Stimulated activated naive CD4-positive, alpha-beta T cell treated with Interleukin-2 at 50 U/mL for 16 hours (primary cell): ENCODE measurements at places on chromosomes 16 and 17.

DNA sequence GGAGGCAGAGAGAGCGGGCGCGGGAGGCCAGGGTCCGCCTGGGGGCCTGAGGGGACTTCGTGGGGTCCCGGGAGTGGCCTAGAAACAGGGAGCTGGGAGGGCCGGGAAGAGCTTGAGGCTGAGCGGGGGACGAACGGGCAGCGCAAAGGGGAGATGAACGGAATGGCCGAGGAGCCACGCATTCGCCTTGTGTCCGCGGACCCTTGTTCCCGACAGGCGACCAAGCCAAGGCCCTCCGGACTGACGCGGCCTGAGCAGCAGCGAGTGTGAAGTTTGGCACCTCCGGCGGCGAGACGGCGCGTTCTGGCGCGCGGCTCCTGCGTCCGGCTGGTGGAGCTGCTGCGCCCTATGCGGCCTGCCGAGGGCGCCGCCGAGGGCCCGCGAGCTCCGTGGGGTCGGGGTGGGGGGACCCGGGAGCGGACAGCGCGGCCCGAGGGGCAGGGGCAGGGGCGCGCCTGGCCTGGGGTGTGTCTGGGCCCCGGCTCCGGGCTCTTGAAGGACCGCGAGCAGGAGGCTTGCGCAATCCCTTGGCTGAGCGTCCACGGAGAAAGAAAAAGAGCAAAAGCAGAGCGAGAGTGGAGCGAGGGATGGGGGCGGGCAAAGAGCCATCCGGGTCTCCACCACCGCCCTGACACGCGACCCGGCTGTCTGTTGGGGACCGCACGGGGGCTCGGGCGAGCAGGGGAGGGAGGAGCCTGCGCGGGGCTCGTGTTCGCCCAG is 1.2 kb upstream of the CBX4 start:
- peak; percentile 11 for DNase-seq

- DNase-seq, result peak; percentile 51
These were observed 14.2 kb downstream of the POLR3K start for GRCh38 chr16:38941-39892.

DNA sequence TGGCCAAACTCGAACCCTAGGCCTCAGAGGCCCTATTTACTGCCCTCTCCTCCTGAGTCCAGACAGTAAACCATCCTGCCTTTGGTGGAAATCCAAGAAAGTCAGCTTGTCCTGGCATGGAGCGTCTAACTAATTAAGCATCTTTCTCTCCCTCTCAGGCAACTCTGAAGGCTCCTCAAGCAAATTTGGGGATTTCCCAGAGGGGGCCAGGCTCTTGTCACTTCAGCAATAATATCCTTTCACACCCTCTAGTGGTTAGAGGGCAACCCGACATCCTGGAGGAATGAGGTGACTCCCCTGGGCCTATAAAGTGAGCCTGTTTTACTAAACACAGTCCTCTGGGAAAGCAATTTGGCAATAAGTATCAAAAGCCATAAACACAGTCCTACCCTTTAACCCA is 60.4 kb downstream of the NOG start:
- peak; percentile 17 for DNase-seq

GRCh38 chr17:35947156-35947585 is 3.7 kb upstream of the LYZL6 start:
- peak; percentile 27 for DNase-seq

GRCh38 chr16:48231727-48232492 is 12.2 kb upstream of the LONP2 start:
- DNase-seq, result peak; percentile 14

DNA sequence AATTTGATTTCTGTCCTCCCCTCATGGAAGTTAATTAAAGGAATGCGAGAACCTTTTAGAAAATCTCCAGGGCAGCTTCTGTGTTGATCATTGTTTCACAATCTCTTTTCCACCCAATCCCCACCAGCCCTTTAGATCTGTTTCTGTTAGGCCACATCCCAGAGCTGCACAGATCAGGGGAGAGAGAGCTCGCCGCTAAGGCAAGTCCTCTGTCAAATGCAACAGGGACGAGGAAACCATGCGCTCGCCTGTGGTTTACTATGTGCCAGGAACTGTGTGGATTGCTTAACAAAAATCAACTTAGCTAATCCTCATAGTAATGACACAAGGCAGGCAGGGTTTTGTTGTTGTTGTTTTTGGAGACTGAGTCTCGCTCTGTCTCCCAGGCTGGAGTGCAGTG is 115.4 kb downstream of the SALL1 start:
- DNase-seq, result no peak

GRCh38 chr17:21689604-21690003 is 2.7 kb upstream of the KCNJ18 start:
- DNase-seq, result no peak

- no peak for DNase-seq
These were observed 39.4 kb upstream of the MTSS2 start for GRCh38 chr16:70725024-70725911.

GRCh38 chr16:7086822-7087616 is 245.6 kb upstream of the RBFOX1 start:
- DNase-seq, result no peak

GRCh38 chr17:32593003-32593402 is 106.2 kb downstream of the CDK5R1 start:
- no peak for DNase-seq

DNA sequence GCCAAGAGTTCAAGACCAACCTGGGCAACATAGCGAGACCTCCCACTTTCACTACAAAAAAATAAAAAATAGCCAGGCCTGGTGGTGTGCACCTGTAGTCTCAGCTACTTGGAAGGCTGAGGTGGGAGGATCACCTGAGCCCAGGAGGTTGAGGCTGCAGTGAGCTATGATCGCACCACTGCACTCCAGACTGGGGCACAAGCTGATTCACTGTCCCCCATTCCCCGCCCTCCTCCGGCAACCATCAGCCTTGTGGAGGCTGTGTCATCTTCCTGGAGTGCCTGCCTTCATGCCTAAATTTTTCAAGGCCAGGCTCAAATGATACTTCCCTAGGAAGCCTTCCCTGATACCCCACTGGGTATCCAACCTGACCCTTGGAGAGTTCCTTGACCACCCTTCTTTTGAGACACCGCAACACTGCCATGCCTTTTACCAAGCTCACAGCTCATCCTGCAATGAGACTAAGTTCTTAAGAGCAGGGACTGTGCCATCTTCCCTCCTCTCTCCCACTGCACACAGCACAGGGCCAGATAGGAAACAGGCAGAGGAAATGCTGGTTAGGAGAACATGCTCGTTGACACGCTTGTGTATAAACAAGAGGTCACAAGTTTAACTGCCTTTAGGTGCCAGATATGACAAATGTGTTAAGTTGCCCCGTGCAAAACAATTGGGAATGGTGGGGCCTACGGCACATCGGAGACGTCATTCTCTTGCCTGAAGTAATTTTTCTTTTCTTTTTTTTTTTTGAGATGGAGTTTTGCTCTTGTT is 3.9 kb upstream of the SRCAP start:
- no peak for DNase-seq

- no peak for DNase-seq
These were observed 44.3 kb upstream of the HELZ start for GRCh38 chr17:67289181-67289876.

- DNase-seq, result no peak
These were observed 2.9 kb downstream of the SMPD3 start for GRCh38 chr16:68445458-68445857.

GRCh38 chr16:19968891-19969683 is 84.4 kb upstream of the GPRC5B start:
- DNase-seq, result no peak

DNA sequence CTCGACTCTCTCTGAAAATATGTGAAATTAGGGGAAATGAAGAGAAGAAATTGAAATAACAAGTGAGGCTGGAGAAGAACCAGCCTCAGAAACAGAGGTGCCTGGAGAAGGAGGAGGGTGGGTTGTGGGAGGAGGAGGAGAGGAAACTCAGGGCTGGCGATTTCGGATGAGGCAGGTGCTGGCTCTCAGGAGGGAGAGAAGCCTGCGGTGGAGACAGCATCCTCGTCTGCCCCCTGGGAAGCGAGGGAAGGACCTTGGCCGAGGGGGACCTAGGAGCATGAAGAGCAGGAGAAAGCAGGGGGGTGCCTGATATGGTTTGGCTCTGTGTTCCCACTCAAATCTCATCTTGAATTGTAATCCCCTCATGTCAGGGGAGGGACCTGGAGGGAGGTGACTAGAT is 264.7 kb upstream of the TNRC6C start:
- no peak for DNase-seq

DNA sequence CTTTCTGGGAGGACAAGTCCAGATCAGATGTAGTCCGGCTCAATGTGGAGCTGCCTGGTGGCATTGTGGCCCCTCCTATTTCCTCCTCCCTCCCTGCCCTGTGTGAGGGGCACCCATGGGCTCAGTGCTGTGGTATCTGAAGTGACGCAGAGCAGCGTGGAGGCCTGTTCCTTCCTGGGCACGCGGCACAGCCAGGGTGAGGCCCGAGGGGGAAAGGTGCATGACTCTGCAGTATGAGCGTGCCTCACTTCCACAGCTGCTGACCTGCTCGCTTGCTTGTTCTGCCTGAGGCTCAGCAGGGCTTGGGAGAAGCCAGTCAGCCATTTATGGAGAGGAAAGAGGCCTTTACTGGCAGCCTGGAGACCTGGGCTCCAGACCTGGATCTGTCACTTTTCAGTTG is 11.7 kb downstream of the TMEM238L start:
- DNase-seq, result no peak

DNA sequence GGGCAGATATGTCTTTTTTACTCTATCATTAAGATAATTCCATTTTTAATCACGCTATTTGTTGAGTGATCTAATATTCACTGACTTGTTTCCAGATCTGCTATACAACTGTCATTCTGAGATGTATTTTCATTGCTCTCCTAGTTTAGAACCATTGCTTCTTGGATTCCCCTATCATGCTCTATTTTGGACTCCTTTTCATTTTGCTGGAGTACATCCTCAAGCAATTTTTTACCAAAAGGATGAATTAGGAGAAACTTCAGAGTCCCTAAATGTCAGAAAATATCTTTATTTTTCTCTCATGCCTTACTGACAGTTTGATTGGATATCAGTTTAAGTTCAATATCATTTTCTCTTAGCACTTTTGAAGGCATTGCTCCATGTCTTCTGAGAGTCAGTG is 9.8 kb downstream of the MT4 start:
- no peak for DNase-seq

GRCh38 chr16:89192956-89193575 is 7.3 kb downstream of the SLC22A31 start:
- DNase-seq, result peak; percentile 56

- DNase-seq, result no peak
These were observed 5.0 kb downstream of the CARHSP1 start for GRCh38 chr16:8863594-8864424.

GRCh38 chr17:46853896-46854444 is 2.6 kb downstream of the WNT9B start:
- DNase-seq, result no peak

DNA sequence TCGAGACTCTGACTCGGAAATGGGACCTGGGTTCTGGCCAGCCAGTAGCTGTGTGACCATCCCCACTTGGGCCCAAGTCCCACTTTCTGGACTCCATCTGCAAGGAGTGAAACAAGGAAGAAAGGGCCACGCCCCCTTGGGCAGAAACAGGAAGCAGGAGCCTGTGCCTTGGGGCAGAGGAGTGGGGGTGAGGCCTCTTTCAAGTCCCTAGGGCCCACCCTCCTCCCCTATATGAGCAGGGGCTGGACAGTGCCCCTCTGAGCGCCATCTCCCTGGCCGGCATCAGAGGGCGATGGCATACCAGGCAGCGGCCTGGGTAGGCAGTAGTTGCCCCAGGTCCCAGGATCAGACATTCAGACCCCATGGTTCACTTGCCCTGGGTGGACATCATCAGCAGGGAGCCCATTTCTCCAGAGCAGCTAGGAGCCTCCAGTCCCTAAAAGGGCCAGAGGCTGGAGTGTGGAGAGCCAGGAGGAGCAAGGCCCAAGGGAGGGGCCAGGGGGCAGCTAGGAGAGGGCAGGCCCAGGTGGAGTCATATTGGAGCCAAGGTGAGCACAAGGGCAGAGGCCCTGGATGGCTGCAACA is 7.1 kb downstream of the BCAR1 start:
- DNase-seq, result no peak

- DNase-seq, result no peak
These were observed 355.8 kb downstream of the SOX9 start for GRCh38 chr17:72476575-72476986.

DNA sequence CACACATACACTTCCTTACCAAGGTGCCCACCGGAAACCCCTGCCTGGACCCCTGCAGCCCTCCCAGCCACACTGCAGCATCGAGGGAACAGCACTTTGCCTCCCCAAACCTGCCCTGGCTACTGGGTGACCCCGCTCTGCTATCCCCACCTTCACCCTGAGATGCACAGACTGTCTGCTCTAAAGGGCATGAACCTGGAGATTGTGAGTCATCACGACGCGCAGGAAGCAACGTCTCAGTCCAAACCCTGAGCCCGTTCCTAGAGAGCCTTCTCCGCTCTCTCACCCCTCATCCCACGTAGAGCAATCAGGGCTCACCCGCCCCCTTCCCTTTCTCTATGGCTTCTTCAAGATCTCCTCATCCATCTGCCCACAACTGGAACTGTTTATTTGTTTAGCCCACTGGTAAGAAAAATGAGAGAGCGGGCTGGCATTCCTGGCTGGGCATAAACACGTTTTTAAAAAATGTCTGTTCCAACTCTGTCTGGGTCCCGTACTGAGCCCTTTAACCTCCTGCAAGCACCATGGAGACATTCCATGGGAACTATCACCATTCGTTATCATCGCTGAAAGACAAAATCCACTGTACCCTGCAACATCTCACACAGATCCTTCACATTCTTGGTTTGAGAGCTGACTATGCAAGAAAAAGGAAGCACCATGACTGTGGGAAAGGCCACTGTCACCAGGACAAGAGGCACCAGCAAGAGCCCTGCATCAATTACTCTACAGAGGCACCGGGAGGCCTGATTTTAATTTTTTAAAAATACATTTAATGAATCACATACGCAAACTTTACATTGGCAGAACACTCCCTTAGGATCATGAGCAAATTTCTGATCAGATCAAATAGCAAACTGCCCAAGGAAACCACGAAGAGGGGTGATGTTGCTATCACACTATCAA is 28.2 kb downstream of the ZFHX3 start:
- no peak for DNase-seq

DNA sequence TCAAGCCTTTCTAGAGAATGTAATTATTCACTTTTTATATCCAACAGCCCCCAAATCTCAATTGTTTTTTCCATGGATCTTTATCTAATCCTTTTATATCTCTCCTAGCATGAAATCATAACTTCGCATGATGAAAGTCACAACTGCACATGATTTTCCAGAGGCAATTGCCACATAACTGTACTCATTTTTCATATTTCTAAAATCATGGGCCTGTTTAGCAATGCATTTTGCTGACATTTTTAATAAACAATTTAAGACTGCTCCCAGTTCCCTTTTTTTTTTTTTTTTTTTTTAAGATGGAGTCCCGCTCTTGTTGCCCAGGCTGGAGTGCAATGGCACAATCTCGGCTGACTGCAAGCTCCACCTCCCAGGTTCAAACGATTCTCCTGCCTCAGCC is 83.5 kb downstream of the VMP1 start:
- no peak for DNase-seq
